ENCODE measurements at places on chromosomes 2 and 18.

DNA sequence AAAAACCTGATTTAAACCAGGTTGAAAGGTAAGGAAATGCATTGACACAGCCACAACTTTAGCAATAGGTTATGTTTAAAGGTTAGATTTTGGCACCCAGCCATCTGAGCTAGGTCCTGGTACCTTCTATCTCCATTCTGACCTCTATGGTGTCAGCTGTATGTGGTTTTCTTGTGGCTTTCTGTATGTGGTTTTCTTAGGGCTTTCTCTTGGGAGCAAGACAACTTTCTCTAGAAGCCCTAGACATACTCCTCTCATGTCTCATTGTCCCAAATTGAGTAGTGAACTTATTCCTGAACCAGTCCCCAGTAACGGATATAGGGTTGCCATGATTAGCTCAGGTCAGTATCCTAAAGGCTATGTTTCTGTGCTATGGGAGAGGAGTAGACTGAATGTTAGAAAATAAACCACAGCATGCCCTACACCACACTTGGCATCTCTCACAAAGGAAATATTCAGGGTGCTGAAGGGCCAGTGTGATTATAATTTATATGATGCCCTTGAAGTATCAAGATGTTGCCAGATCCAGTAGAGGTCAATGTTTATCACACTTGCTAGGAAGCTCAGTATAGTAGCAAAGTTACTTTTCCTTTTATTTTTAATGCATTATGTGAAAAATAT lies 176.1 kb downstream of the CAPN13 start:
- DNase-seq: no peak

- DNase-seq: no peak
Observed at GRCh38 chr2:192697880-192698279, 503.1 kb upstream of the TMEFF2 start.

DNA sequence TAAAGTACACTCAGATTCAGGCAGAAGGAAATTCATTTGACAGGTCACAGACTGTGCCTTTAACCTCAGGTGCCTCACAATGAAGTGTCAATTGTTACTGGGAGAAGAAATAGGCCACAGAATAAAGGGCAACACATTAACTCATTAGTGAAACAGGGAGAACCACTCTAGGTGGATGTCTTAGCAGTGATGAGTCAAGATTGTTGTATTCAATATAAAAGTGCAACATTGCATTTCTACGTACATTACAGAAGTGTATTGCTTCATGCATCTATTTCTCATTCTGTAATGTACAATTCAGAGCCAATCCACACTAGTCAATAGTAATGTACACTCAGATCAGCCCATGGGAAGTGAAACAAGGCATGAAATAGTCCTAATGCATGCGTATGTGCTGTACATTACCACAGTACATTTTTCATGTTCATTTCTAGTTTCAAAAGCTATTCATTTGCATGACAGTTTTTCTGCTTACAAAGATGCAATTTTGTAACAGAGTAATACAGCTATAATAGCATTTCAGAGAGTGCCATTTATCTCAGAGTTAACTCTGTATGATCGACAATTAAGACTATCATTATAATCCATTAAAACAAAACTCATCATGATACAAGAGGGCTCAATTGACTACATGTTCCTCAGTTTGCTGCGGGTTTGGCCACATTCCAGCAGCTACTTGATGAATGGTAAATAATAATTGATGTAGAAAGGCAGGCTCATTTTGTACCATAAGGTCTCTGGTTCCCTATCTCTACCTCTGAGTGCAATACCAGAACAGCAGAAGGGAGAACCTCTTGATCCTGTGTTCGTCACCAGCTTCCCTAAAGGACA lies 12.2 kb upstream of the ARL5A start:
- DNase-seq: no peak

- DNase-seq: no peak
Observed at GRCh38 chr2:140567734-140568133, 1563.1 kb downstream of the LRP1B start.

DNA sequence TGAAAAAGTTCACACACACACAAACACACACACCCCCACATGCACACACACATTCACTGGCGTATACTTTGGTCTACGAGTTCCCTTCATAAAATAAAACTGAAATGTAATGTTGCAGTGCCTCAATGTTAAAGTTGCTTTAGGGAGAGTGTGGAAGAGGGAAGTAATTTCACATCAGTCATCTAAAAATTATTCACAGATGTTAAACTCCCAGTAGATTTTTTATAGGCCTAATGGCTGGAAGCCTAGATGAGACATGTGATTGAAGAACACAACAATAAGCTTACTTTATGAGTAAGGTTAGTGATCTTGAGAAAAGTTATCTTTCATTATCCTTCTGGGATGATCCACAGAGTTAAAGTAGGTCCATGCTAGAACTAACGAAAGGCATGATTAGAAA lies 506.7 kb upstream of the CNTNAP5 start:
- no peak for DNase-seq

GRCh38 chr2:58645017-58645416 lies 403.9 kb upstream of the FANCL start:
- DNase-seq: no peak

- no peak for DNase-seq
Observed at GRCh38 chr2:140552634-140553033, 1578.2 kb downstream of the LRP1B start.

DNA sequence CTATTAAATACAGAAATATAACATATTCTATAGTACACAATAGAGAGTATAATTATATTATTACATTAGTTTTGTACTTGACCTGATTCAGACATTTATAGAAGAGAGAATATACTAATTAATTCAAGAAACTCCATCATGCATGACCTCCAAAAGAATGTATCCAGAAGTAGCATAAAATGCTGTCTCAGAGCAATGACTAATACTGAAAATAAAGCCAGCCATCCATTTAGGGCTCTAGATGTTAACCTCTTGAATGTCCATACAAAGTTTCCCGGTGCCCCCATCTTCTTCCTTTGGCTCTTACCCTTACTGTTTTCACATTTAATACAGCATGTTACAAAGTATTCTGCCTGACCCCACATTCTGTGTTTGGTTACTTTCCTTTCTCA lies 102.0 kb downstream of the ARHGAP15 start:
- no peak for DNase-seq

DNA sequence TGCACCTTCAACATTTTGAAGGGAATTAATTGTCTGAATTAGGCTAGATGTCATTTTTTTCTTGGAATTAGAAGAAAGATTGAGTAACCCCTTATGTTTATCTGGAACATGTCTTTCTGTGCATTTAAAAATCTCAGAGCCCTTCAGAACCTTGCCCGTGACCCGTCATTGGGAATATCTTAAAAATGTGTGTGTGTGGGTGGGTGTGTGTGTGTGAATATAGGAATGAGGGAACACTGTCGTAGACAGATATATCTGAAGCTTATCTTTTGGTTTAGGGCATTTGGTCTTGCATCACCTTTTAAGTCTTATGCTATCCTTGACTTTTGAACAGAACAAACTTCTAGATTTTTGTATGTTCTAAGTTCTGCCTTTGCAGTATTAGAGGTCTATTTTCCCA lies 13.5 kb upstream of the IL1RL1 start:
- DNase-seq: no peak

DNA sequence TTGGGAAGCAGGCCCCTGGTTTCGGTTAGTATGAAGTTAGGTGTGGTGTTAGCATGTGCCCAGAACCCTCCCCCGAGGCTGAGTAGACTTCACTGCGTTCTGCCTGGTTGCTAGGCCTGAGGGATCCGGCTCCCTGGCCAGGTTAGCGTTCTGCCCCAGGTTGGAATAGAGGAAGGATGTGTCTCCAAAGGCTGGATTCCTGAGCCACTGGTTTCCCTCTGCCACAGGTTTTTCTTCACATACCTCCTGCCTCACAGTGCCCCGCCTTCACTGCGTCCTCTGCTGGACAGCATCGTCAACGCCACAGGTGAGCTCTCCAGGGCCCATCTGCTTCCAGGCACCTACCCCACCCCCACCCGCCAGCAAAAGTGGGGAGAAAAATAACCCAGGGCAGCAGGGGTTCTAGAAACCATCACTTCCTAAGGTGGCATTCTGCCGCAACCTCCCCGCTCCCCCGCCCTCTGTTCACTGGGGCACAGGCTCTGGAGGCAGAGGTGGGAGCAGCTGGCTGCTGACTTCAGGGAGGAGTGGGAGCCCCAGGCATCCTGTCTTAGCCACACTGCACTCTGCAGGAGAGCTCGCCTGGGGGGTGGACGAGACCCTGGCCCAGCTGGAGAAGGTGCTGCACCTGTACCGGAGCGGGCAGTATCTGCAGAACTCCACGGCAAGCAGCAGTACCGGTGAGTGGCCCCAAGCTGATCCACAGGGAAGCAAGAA lies 7.1 kb downstream of the PKDCC start:
- DNase-seq: peak; percentile 18

DNA sequence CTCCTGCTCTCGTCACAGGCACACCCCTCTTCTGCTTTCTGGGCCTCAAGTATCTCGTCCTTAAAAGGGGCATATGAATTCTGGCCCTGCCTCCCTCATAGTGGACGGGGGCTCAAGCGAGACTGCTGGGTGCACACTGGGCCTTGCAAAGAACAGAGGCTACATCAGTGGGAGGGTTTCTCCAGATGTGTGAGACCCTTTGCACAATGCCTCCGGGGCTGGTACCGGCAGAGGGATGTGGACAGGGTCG lies 25.0 kb downstream of the CRACDL start:
- no peak for DNase-seq

- no peak for DNase-seq
Observed at GRCh38 chr2:8170552-8171327, 511.1 kb upstream of the ID2 start.

Data from NCI-H1417 (cell line).